Small intestine (tissue), 16 donors: ENCODE measurements at places on chromosomes 7 and 10.

DNA sequence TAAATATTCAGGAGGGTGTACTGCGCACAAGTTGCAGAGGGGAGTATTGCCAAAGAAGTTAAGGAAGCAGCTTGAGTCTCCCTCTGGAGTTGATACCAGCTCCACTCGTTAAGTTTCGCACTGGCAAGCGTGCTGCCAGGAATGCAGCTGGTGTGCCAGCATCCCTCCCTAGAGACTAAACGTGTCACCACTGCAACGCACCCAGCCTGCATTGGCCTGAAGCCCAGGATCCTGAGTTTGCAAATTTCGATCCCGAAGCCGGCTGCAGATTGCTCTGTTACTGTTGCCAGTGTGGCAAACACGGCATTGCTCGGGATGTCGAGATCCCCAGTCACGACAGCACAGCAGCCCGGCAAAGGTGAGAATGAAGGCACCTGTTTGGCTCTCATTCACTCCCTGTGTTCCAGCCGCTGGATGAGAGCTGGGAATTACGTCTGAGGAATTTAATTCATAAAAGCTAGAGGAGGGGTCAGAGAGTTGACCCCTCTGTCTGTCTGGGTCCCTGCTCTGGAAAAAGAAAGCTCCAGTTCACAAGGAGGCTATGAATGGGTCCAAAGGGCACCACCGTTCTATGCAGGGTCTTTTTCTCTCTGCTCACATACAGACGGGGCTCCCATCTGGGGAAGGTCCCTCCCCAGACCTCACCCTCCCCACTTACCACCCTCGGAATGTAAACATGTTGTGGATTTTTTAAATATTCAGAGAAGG is 61.0 kb downstream of the NRP1 start:
- no peak overlapping the region for H3K27ac ChIP-seq
- peaks cover 17% of the 10 kb centered on the region for H3K4me1 ChIP-seq
- peak; percentile 73 for DNase-seq
- H3K4me3 ChIP-seq, result no peak overlapping the region
- no peaks in the 10 kb centered on the region for H3K27me3 ChIP-seq

DNA sequence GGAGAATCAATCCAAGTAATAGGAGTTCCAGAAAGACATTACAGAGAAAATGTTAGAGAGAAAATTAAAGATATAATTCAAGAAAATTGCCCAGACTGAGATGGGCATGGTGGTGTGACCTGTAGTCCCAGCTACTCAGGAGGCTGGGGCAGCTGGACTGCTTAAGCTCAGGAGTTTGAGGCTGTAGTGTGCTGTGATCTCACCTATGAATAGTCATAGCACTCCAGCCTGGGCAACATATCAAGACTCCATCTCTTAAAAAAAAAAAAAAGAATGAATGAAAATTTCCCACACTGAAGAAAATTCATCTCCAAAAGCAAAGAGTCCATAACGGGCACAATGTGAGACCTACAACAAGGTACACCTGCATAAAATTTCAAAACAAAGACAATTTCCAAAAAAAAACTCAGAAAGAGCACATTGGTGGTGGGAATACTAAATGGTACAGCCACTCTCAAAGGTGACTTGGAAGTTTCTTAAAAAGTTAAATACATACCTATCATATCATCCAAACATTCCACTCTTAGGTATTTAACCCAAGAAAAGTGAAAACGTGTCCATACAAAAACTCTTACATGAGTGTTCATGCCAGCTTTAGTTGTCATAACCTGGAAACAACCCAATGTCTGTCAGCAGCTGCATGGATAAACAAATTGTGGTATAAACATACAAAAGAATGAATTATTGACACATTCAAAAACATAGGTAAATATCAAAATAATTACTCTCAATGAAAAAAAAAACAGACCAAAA is 6.9 kb upstream of the RGS10 start:
- H3K36me3 ChIP-seq, result no peaks in the 10 kb centered on the region
- H3K4me1 ChIP-seq, result no peaks in the 10 kb centered on the region
- no peaks in the 10 kb centered on the region for H3K27me3 ChIP-seq

DNA sequence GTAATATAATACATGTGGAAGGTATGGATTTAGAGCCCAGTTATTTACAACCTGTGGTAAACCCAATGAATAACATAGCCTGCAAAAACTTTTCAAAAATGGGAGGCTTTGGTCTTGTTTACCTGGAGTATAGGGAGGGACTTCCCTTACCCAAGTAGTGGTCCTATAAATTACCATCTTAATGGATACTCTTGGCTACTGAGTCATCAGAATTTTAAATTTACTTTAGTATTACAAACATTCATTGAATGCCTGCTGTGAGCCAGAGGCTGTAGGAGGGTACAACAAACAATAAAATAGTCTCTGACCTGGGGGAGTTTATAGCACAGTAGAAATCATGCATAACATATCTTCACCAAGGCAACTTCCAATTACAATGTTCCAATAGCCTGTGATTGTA is 365.1 kb downstream of the BBS9 start:
- no peak overlapping the region for H3K27ac ChIP-seq
- no peaks in the 10 kb centered on the region for H3K36me3 ChIP-seq
- H3K27me3 ChIP-seq, result no peaks in the 10 kb centered on the region
- no peak overlapping the region for H3K4me3 ChIP-seq
- no peaks in the 10 kb centered on the region for H3K4me1 ChIP-seq
- DNase-seq, result no peak

GRCh38 chr7:130831817-130832481 is 97.9 kb upstream of the KLF14 start:
- no peaks in the 10 kb centered on the region for H3K4me1 ChIP-seq
- DNase-seq, result peak; percentile 37
- no peaks in the 10 kb centered on the region for H3K36me3 ChIP-seq
- H3K27me3 ChIP-seq, result no peaks in the 10 kb centered on the region
- H3K27ac ChIP-seq, result no peak overlapping the region

DNA sequence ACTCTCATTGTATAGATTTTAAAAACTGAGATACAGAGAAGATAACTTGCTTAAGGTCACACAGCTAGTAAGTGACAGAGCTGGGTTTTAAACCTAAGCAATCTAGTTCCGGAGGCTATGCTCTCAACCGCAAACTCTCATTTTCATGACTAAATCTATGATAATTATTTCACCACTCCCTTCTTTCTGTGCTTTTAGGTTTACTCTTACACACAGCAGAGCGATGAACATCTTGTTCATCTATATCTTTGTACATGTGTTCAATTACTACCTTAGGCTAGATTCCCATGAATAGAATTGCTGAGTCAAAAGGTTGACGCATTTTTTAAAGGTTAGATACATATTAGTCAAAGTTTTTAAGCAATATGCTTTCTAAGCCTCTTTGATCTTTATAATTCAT is 154.8 kb downstream of the CHN2 start:
- no peak overlapping the region for H3K4me3 ChIP-seq
- no peak overlapping the region for H3K27ac ChIP-seq
- no peak for DNase-seq
- no peaks in the 10 kb centered on the region for H3K27me3 ChIP-seq
- H3K36me3 ChIP-seq, result peaks cover 4% of the 10 kb centered on the region
